ENCODE measurements at places on chromosomes 12 and 14. TPM values are rescaled to one million over a fixed set of nuclear protein-coding genes. Genes with fewer than 3 reads are reported as not detected.
A peak's percentile ranks its signal among the peaks of the same experiment; 100 is the strongest.

- DNase-seq: peak; percentile 33
These were observed 4.4 kb upstream of the C1RL start for GRCh38 chr12:7113389-7113871.

Gene TAS2R20
- not detected for total RNA-seq

Gene MCRS1
- total RNA-seq: 71.7 TPM

DNA sequence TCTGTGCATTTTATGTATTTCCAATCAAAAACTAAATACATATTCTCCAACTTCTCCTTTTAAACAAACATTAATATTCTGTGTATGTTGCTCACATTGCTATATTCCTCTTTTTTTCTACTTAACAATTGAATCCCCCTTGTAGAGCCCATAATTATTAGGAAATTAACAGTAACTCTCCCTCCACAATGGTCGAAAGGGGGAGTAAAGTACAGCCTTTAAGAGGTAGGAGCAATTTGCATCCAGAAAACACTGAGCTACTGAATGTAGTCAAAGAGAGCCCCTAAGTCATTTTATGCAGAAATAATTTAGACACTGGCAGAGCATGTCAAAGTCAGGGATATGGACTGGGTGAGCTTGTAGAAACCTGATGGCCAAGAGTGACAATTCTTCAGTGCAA, 57.2 kb upstream of the SCN8A start:
- no peak for DNase-seq

DNA sequence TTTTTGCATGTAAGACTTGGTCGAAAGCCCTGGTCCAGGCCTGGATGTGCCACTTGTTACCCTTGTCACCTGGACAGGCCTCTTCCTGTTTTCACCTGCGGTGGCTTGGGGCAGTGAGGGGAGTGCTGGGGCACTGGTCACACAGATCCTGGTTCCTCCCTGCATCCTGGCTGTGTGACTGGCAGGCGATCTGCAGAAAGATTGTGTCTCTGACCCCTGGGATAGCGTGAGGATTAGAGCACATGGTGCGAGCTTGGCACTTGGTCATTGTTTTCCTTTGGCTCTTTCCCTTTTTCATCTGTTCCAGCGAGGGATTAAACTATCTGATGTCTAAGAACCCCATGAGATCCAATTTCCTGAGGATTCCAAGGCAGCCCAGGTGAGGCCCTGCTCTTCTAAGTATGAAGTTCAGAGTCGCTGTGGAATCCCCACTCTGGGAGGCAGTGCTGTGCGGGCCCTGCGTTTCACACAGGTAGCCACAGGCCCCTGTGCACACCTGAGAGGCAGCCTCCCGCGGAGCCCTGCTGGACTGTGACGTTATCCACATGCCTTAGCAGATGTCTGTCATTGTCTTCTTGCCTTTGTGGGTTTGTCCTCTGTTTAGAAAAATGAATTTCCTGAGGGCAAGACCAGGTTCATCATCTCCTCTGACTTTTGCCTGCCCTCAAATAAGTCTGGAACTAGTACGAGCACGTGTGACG, 288.4 kb downstream of the CACNA1C start:
- no peak for DNase-seq

GRCh38 chr14:83172363-83172762, 1638.7 kb upstream of the SEL1L start:
- no peak for DNase-seq

DNA sequence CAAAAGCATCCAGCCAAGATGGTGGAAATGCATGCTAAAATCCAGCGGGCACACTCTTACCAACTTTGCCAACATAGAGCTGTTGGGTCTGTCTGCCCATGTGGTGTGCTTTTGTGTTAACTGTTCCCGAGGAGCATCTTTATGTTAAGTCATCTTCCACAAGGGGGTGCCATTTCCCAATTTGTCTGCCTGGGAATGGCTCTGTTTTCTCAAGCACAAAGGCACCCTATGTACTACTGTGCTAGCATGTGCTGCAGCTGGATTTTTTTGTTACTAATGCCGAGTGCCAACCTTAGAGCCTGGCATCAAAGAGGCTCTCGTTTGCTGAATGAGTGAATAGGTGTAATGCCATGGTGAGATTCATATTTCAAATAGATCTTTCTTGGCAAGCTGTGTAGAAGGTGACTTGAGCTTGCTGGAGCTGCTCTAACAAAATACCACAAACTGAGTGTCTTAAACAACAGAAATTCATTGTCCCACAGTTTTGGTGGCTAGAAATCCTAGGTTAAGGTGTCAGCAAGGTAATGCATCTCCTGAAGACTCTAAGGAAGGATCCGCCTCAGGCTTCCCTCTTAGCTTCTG, 74.3 kb downstream of the TRHDE start:
- DNase-seq: peak; percentile 81

Measured in H4 (cell line).